ENCODE measurements at places on chromosomes 5 and 9.

GRCh38 chr9:100784755-100785154 is 206.9 kb downstream of the CAVIN4 start:
- DNase-seq = no peak

GRCh38 chr5:158606233-158606632 is 493.5 kb downstream of the EBF1 start:
- DNase-seq = no peak

- DNase-seq = no peak
Observed at GRCh38 chr5:50325237-50325832, 115.8 kb downstream of the EMB start.

DNA sequence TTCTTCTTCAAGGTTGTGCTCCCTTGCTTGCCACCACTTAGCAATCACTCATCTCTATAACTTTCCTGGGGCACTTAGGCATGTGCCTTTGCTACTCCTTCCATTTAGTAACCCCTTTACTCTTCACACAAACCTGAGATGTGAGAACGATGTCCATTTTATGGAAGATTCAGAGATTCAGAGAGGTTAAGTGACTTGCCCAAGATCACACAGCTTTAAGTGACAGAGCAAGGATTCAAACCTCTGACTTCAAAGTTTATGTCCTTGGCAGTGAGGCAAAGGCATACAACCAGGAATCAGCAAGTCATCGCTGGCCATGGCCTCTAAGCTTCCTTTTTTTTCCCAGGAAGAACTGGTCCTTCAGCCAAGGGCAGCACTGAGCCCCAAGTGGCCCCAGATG is 56.0 kb upstream of the GALNT10 start:
- no peak for DNase-seq

- DNase-seq = no peak
Observed at GRCh38 chr5:167285591-167285990, 1005.9 kb upstream of the WWC1 start.

- DNase-seq = no peak
Observed at GRCh38 chr5:166722939-166723338, 1568.5 kb upstream of the WWC1 start.

- no peak for DNase-seq
Observed at GRCh38 chr5:172872997-172873491, 39.0 kb downstream of the ERGIC1 start.

DNA sequence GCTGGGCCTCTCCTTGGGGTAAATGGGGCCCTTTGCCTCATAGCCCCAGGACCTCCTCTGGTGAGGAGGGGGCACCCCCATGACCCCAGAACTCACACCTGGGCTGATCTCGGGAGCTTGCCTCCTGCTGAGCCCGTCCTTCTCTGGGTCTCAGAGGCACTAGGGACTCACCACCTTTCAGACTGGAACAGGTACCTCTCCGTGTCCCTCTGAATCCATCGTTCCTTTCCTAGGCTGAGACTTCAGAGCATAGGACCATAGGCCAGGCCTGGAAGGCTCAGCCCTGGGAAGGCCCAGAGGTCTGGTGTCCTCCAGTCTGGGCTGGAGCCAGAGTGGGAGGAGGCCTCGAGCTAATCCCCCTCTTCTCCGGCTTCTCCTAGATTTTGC is 97.9 kb downstream of the CACNA1B start:
- DNase-seq = no peak

GRCh38 chr9:22528485-22528884 is 81.9 kb downstream of the DMRTA1 start:
- no peak for DNase-seq

DNA sequence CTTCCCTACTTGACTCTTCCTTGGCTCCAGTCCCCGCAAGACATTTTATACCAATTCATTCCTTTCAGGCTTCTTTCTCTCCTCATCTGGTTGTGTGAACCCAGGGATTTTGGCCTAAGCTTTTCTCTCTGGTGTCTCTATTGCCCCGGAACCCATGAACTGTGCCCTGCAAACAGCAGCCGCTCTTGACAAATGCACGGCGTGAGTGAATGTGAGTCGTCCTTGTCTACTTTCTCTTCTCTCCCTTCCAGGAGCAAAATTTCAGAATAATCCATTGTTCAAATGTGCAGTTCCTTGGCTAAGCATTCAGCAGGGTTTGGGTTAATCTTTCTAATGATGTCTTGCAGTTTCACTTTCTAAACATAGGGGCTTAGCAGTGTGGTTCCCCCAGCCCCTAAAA is 250.4 kb upstream of the IRX4 start:
- no peak for DNase-seq

- no peak for DNase-seq
Observed at GRCh38 chr5:31934156-31934555, 240.0 kb downstream of the GOLPH3 start.

DNA sequence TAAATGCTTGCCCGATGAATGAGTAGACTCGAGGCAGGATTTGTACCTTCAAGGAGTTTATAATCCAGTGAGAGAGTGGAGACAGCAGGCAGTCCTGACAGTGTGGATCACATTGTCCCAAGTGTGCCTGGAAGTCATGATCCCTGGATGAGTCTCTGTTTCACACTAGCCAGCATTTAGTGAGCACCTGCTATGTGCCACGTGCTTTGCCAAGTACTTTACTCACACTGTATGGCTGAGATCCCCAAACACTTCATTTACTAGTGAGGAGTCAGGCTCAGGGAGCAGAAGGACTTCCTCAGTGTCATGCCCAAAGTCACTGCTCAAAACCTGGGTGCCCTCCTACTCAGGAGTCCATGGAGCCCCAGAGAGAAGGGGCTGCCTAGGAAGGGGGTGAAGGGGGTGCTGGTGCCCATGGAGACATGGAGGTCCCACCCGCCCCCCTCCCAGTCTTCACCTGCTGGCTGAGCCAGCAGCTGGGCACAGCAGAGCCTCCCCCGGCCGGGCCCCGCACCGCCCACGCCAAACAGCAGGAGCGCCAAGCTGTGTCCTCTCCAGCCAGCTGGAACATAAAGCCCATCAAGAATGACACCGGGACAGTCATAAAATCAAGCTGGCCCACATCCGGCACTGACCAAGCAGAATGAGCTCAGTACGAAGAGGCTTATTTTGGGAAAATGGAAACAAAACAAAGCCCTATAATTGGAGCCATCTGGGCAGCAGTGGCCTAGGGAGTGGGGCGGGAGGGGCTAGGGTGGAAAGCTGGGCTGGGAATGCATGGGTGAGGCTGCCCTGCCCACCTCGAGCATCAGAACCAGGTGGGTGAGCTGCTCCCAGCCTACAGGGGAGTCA is 10.6 kb downstream of the LAMC3 start:
- DNase-seq = no peak

DNA sequence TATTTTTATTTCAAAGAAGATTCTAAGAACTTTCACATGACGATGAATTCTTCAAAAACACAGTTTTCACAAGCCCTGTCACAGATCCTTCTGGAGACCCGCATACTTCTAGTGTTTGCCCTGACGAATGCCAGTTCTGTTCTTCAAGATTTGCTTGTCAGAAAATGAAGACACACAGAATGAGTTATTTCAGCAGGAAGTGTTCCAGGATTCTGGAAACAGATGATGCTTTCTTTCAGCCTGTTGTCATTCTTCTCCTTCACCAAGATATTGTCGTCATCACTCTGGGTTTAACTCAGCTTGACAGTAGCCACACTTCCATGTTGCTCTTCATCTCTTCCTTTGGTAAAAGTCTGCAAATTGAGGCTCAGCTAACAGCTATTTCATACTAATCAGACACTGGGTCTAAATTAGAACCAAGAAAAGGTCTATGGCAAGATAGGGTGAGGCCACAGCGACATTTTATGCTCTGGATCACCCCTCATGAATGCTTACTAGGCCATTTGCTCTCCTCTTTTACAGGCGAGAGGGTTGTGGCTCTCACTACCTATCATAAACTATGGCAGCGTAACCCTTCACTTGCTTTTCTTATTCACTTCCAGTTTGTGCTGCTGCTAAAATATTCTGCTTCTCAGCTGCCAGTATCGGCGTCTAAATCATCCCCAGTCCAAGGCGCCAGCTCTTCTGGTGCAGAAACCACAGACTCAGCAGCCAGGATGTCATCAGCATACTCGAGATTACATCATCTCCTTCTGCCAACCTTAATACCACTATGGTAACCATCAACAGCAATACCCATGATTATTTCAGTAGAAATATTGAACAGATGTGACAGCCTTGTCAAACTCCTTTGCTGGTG is 159.6 kb upstream of the TBCA start:
- DNase-seq = peak; percentile 3

DNA sequence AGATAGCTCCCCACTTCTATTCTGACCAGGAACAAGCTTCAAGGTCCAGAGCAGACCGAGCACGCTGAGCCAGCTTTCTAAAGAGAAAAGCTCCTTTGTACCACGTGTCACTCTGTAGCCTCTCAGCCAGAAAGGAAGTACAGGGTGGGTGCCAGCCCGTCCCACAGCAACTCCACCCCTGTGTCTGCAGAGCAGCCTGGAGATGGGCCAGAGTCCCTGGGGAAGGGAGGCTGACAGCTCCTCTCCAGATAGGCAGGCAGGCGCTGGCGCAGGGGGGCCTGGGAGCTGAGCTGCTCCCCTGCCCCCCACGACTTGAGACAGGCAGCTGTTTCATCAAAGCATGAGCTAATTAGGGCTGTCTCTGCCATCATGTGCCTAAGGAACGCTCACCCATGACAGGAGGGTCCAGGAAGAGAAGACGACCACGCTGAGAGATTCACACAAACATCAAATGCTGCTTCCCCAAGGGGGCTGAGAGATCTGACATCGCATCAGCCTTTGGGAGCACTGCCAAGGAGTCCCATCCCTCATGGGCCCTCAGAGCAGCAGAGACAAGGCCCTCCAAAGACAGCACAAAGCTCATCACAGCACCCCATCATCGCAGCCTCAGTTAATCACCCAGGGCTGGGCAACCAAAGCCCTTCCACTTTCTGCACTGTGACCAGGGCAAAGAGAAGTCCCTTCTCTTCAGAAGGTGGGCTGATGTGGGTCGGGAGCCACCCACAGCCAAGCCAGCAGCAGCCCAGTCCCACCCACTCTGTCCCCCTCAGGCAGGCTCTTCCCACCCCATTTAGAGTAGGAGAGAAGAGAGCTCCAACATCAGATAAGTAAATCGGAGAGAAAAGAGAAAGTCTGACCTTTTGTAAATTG is 78.5 kb upstream of the LRRTM2 start:
- peak; percentile 5 for DNase-seq

DNA sequence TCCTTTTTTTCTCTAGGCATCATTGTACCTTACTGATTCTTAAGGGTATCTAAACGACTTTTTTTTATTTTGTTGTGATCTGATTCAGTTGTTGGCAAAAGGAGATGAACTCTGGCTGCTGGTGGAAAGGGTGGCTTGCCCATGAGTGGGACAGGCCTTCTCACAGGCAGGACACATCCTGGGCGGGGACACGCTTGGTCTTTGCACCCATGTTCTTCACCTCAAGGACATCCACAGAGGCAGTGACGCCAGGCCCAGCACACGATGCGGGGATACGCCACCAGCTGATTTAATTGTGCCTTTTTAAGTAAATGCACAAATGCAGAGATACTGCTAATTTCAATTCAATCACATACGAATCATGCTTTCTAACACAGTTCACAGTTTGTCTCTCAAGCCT is 208.1 kb downstream of the FANCC start:
- no peak for DNase-seq

GRCh38 chr9:117284414-117284813 is 130.4 kb downstream of the ASTN2 start:
- DNase-seq = no peak

GRCh38 chr5:82425591-82425990 is 147.4 kb upstream of the RPS23 start:
- no peak for DNase-seq

DNA sequence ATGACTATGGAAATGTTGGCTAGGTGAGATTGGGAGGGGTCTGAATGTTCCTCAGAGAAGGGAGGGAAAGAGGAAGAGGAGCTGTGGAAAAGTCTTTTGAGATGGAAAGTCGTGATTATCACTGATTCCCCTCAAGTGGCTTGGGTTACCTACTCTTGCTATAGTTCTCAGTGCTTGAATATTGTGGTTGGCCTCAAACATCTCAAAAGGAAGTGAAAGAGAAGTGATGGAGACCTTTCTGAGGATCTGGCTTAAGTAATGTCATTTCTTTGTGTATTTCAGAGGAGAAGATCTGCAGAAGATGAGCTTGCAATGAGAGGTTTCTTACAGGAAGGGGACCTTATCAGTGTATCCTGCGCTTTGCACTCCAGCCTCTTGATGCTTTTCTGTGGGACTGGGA is 5.5 kb downstream of the EXOSC2 start:
- no peak for DNase-seq

All from activated naive CD4-positive, alpha-beta T cell treated with Interleukin-2 at 50 U/mL for 16 hours (primary cell).